ENCODE measurements at places on chromosomes 1 and 21. TPM values are rescaled to one million over a fixed set of nuclear protein-coding genes. Genes with fewer than 3 reads are reported as not detected.

The BTBD8 gene
- total RNA-seq: 3.2 TPM

DNA sequence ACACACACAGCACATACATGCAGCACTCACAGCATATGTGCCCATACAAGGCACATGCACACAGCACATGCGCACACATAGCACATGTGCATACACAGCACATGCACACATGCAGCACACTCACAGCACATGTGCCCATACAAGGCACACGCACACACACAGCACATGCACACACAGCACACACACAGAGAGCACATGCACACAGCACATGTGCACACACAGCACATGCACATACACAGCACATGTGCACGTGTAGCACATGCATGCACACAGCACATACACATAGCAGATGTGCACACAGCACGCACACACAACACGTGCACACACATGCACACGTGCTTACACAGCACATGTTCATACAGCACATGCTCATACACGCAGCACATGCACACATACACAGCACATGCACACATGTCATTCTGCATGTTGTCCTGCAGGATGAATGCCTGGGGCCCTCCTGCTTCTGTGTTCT, 48.1 kb downstream of the PCNT start:
- no peak for DNase-seq

- DNase-seq: no peak
These were observed 81.9 kb upstream of the NR5A2 start for GRCh38 chr1:199945591-199945990.

- DNase-seq: no peak
These were observed 50.7 kb downstream of the DNAH14 start for GRCh38 chr1:224980181-224980580.

DNA sequence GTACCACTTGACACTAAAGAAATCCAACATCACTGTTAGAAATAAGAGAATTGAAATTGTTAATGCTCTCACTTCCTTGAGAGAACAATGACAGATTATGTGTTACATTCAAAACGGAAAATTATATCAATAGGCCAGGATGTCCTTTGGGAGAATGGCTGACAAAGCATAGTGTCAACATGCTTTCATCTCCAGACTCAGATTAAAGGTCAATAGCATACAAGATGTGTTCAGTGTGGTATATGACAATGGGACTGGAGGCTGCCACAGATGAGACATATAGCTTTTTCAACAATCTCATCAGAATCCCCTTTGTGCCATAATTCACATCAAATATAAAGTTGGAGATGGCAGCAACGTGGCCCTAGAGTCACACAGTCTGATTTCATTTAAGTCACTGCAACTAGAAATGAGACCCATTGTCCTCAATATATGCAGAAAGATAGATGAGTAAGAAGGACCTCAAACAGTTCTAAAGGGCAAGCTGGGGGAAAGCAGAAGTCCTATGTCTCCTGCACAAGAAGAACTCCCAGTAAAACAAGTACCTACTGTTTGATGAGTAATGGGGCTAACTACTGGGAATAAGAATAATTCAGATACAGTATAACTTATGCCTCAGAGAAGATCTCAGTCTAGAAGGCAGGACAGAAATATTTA, 327.9 kb downstream of the TTLL7 start:
- DNase-seq: no peak

DNA sequence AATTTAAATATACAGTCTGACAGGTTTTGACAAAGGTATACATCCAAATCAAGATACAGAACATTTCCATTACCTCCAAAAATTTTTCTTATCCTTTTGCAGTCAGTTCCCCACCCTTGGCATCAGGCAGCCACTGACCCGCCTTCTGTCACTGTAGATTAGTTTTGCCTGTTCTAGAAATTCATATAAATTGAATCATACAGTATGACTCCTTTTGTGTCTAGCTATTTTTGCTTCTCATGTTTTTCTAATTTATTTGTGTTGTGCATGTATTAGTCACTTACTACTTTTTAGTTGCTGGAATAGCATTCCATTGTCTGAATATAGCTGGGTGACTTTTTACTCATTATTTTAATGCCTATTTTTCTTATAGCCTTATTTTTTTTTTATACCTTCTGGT, 3.8 kb downstream of the UTP25 start:
- no peak for DNase-seq

DNA sequence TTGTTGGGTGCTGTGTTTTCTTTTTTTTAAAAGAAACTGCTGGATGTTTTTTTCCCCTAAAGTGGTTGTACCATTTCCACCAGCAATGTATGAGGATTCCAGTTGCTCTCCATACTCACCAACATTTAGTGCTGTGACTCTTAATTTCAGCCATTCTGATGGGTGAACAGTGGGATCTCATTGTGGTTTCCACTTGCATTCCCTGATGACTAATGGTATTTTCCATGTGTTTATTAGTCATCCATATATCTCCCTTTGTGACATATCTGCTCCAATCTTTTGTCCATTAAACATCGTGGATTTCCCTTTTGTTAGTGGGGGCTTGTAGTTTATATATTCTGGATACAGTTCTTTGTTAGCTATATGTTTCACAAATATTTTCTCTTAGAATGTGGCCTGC, 206.0 kb downstream of the CAMTA1 start:
- DNase-seq: no peak

The UTS2 gene
- total RNA-seq: 0.14 TPM

GRCh38 chr21:29293495-29293894, 5.2 kb upstream of the BACH1 start:
- no peak for DNase-seq

- no peak for DNase-seq
These were observed 66.1 kb upstream of the FAM3B start for GRCh38 chr21:41250519-41250918.

DNA sequence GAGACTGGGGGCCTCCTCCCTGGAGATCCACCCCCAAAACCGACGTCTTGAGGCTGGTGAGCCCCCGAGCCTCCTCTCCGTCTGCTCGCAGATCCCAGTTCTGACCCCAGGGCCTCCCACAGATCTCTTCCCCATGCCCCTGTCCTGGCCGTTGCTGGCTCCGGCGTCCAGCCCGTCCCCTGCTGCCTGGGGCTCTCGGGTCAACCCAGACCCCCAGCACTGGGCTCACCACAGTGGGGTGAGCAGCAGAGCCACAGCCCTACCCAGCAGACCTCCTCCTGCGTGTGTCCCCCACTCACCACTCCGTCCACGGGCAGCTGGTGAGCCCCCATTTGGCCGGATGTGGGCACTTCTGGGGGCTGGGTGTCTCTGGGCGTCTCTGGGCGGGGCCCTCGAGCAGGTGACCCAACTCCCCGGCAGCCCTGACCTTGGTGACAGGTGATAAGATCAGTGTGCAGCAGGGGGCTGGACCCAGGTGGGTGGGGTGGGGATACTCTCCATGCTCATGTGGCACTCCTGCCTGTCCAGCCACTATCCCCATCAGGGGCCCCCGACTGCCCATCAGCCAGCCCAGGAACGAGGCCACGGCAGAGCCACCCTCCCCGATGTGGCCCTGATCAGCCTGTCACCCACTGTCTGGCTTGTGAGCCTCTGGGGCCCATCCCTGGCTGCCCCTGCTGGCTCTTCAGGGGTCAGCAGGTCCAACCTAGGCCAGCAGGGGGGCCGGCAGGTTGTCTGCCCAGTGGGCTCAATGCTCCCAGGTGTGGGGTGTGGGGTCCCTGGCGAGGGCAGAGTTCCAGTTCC, 709 bp downstream of the TNFRSF14 start:
- no peak for DNase-seq

DNA sequence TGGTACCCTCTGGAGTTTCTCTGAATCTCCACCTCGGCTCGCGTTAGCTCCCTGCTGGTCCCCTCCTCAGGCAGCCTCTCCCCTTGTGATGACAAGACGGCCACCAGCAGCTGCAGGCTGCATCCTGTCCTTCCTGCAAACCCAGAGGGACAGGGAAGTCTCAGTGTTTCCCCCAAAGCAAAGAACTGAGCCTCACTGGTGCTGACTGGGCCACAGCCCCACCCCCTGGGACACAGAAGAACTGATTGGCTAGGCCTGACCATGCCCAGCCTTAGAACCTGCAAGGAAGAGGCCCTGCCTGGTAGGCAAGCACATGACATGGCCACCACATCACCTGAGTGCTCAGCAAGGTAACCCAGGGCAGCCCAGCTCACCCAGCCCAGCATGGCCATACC, 34.6 kb downstream of the TMEM51 start:
- no peak for DNase-seq

GRCh38 chr1:247165674-247166073, 6.1 kb downstream of the ZNF124 start:
- no peak for DNase-seq

DNA sequence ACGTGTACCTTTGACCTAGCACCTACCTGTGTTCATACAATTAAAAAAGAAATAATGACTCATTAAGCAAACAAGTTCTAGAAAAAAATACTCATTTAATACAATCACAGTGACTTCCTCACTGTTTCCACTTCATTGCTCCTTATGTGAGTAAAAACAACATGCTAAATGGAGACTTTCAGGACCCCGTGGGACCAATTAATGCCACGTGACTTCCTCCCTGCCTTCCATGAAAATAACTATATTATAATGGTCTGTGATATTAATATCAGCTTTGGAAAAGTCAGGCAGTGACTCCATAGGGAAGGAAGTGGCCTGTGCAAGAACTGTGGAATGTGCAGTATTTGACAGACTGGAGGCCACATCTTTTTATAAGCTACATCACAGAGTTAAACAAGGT, 337.8 kb downstream of the HLX start:
- DNase-seq: no peak

- no peak for DNase-seq
These were observed 689.5 kb upstream of the NCAM2 start for GRCh38 chr21:20308586-20309315.

Data from activated naive CD4-positive, alpha-beta T cell treated with anti-CD3 and anti-CD28 coated beads, Interleukin-2, amount 50 U/mL, for 72 hours (primary cell).